ENCODE measurements at places on chromosomes 11 and 22.

GRCh38 chr11:11660363-11660740, 38.5 kb upstream of the GALNT18 start:
- DNase-seq: no peak

DNA sequence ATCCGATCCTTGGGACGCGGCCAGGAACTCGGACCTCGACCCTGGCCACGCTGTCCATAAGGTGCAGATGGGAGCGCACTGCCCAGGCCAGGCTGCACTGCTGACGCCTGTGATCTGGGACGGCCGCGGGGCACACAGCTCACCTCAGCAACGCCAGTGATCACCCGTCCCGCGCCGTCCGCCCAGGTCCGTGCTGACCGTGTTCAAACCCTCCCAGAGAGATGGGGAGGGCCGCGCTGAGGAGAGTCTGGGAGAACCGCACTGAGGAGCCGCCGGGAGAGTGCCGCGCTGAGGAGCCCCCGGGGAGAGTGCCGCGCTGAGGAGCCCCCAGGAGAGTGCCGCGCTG, 636 bp downstream of the KCNQ1OT1 start:
- no peak for DNase-seq

DNA sequence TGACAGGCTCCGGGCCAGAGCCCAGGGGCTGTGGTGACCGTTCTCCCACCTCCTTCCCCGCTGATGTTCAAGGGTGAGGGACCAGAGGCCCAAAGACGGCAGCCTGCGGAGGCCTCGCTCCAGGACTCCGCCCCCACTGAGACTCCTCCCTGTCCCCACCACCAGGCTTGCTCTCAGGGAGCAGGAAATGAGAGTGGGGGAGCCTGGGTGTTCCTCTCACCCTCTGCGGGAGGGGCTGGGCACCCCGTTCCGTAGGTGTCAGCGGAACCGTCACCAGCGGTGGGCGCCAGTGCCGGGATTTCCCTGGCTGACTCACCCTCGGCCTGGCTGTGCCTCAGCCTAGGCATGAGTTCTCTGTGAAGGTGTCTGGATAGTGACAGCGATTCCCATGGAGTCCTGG, 15.7 kb downstream of the DAGLA start:
- peak; percentile 14 for DNase-seq

GRCh38 chr11:131746201-131746600, 375.8 kb downstream of the NTM start:
- DNase-seq: no peak

DNA sequence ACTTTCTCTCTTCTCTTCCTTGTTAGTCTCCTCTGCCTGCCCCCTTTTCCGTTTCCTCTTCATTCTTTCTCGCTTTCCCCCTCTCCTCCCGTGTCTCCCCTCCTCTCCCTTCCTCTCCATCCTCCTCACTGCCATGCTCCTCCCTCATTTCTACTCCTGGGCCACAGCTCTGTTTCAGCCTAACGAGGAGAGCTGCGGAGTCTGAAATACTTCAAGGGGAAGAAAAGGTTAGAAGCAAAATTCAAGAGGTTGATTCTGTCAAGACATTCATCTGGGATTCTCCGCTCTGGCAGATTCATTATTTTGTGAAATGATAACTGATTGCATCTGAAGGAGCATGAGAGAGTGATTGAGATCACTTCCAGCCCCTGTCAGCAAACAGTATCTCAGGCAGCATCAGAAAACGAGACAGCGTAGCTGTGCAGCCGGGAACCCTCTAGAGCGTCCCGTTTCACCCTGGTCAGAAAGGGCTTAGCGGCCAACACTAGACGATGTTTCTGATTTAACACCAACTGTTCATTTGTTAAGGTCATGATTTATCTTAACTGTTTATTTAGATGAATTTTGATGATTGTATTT, 279.3 kb upstream of the B3GAT1 start:
- DNase-seq: no peak

DNA sequence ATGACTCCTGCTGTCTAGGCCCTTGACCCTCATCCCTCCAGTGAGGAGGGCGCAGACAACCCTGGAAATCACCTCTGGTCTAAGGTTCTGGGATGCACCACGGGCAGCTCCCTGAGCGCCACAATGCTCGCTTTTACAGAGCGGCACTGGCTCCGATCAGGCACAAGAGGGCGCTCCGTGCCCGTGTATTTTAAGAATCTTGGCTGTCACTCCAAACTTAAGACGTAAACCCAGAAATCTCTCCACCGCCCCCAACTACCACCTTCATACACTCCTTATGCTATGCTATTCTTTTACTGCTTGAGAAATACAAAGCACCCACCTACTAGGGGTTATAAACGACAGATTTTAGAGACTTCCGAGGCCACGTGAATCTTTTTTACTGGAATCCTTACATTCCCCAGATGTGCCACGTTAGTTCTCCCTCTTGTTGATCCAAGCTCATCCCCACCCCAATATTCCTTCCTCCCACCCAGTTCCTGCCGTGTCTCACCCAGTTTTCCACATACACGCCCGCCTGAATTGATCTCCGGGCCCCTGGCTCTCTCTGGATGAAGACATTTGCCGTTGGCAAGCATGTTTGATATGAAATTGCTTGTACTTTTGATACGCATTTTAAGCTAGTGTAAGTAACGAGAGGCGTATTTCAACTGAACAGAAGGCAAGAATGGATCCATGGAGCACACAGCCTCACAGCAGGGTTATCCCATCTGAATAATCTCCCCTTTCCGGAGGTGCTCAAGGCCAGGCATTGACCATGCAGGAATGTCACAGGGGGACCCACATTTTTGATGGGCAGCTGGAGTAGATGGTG, 453.5 kb downstream of the OPCML start:
- no peak for DNase-seq

DNA sequence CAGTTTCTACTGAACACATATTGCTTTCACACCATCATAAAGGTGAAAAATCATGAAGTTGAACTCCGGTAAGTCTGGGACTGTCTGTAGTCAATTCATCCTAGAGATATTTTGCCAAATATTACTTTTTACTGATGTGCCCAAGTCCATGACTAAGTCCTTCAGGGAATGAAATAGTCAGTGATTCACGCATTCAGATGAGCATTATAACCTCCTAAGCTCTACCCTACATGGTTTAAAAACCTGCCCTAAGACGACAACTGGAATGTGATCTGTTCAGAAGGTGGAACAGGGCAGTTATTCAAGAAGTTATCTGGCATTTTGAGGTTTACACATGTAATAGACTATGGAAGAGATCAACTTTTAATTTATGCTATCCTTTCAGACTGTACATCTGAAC, 125.6 kb downstream of the TRPC6 start:
- DNase-seq: no peak

GRCh38 chr22:23255506-23256170, 75.3 kb downstream of the BCR start:
- DNase-seq: no peak
